Effector memory CD8-positive, alpha-beta T cell (primary cell): ENCODE measurements at places on chromosomes 7 and 10.

- DNase-seq: no peak
Observed at GRCh38 chr7:87474533-87475358, 734 bp downstream of the ABCB4 start.

GRCh38 chr7:2196381-2197378, 36.1 kb downstream of the MAD1L1 start:
- DNase-seq: no peak

DNA sequence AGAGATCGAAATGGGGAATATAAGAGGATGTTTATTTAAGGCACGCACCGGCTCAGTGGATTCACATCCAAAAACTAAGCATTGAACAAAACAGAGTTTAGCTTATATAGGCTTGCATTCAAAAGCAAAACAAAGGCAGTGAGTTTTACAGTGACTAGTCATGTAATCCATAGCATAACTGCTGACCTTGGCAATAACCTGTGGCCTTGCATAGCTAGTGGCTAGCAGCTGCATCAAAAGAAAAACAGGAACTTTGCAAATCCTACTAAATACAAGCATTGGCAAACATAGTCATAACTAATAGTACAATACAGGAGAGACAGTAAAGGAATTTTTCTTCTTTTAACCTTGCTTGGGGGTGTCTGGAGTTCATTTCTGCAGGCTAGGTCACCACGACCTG, 9.7 kb upstream of the ZNF485 start:
- DNase-seq: no peak

DNA sequence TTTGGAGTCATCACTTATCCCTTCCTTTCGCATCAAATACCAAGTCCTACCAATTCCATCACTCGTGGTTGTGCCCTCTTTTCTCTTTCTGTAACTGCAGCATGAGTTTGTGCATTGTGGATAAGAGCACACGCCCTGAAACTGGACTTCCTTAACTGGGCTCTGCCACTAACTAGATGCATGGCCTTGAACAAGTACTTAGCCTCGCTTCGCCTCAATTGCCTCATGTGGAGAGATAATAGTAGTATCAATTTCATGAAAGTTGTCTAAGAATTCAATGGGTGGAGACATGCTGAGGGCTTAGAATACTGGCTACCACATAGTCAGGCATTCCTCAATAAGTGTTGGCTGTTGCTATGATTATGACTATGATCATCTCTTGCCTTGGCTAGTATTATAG, 41.5 kb downstream of the CFAP43 start:
- no peak for DNase-seq

- DNase-seq: no peak
Observed at GRCh38 chr10:84348860-84349259, 20.5 kb downstream of the CCSER2 start.

- DNase-seq: peak; percentile 35
Observed at GRCh38 chr7:64887756-64888508, 15.1 kb upstream of the ZNF273 start.

- no peak for DNase-seq
Observed at GRCh38 chr10:14635043-14635710, 139.5 kb downstream of the FAM107B start.

- no peak for DNase-seq
Observed at GRCh38 chr7:73683788-73684693, 644 bp downstream of the BUD23 start.

- no peak for DNase-seq
Observed at GRCh38 chr7:28435152-28435551, 22.8 kb downstream of the CREB5 start.

DNA sequence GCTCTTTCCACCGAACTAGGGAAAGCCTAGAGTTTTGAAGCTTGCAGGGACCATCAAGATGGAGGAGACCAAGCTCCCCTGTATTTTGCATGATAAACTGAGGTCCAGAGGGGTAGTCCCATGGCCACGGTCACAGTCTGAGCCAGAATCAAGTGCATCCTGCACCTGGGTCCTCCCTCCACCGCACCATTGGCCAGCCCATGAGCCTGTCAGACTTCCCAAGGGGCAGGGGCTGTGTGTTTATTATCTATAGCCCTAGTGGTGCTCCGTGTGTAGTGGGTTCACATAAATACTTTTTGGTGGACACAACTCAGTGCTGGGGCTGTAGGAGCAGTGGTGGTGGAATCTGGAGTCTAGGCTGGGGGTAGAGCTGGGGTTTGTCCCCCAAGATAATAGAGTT, 3.6 kb downstream of the CALHM3 start:
- DNase-seq: no peak

DNA sequence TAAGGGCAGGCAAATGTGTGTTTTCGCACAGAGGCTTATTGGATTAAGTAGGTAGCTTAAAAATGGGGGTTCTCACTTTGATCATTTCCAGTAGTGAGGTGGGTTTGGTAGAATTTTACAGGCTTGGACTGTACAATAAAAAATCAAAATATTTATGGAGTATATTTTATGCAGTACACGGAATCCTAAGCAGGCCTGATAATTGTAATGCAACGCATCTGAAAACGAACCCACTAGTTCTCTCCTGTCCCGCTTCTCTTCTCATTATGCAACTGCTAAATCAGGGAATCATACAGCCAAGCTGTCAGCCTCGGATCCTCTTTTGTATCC, 377 bp upstream of the POLR1F start:
- DNase-seq: no peak

- DNase-seq: no peak
Observed at GRCh38 chr10:113369365-113369694, 183.5 kb upstream of the HABP2 start.

- DNase-seq: no peak
Observed at GRCh38 chr7:4549681-4550080, 132.4 kb upstream of the FOXK1 start.

DNA sequence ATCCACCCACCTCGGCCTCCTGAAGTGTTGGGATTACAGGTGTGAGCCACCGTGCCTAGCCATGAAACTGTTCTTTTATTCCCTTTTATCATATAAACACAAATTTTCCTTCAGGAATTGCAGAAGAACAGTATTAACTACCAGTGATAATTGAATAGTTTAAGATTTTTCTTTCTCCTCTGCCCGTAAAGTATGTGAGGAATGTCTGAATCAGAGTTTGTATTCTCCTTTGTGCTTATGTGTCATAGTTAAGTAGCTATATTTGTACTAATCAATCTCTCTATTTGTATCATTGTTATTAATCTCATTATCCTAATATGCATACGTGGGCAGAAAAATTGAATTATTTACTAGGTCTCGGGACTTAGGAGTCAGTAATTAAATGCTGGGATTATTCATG, 83.6 kb downstream of the ZNF277 start:
- DNase-seq: no peak

DNA sequence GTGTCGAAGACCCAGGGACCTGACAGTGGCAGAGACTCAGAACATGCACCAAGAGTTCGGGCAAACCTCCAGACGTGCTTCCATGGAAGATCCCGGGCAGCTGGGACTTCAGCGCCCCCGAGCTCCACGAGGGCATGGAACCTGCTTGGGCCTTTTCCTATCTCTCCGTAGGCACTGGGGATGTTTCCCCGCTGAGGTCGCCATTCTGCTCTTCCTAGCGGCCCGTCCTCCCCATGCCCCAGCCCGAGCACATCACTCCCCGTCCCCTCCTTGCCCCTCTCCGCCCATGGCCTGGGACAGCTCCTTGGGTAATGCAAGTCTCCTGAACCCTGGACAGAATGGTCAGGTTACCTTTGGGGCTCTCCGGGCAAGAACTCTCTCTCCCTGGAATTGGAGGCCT, 32.3 kb upstream of the SHH start:
- no peak for DNase-seq

- peak; percentile 56 for DNase-seq
Observed at GRCh38 chr7:139777948-139778841, at the start of gene HIPK2. TSS of gene HIPK2 (minus strand) at chr7:139777998. CDS start at chr7:139777623, 375 bp downstream.

GRCh38 chr7:64892666-64893309, 10.3 kb upstream of the ZNF273 start:
- DNase-seq: no peak
